ENCODE measurements at places on chromosomes 13 and 19.

DNA sequence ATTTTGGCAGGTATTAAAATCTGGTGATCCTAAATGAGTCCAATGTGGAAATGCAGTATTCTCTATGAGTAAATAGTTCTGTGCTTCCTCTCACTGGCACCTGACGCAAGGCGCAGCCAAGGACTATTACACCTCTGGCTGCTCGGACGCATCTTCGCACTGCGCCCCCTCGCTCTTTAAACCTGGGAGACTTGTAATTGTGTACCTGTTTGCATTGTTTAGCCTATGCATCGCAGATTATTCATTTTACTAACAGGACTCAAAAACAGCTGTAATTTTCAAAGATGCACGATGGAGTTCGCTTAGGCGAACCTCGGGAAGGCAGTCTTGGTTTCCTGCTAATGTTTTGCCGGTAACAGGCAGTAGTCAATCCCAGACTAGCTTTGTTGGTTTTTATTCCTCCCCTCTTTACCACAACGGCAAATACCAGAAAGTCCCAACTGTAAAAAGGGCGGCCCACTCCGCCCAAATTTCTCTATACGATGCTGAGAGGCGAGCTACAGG, 113.2 kb downstream of the KCNRG start:
- DNase-seq, result no peak

GRCh38 chr13:75038393-75039113, 443.4 kb downstream of the TBC1D4 start:
- DNase-seq, result no peak

DNA sequence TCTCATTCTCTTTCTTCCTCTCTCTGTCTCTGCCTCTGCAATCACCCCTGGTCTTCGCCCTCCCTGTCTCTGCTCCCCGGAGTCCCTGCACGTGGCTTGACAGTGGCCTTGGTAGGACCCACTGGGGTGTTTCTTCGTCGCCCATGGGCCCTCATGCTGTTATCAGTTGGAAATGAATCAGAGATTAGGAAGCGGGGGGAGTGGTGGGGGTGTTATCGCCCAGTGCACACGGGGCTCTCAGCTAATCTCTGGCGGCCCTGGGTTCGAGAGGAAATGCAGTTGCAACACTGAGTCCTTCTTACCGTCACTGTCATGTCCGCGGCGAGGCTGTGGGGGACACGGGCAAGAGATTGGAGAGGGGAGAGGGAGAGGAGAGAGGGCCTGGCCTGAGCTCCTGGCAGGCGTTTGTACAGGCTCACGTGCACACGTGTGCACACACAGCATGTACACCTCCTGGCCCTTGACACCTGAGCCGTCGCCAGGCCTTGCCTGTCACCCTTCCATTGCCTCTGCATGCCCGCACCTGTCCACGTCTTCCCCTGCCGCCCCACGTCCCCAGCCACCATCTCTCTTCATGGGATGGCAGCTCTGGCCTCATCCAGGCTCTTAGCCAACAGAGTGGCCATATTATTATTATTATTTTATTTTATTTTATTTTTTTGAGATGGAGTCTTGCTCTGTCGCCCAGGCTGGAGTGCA, 37.8 kb upstream of the SLC7A10 start:
- DNase-seq, result no peak

GRCh38 chr19:11197291-11198174, at the start of gene KANK2:
Gene KANK2 (minus strand): TSS chr19:11197545. CDS start chr19:11194511, 3,034 bp downstream.
- DNase-seq, result peak; percentile 94

GRCh38 chr13:23799945-23800344, 89.3 kb downstream of the MIPEP start:
- DNase-seq, result no peak

DNA sequence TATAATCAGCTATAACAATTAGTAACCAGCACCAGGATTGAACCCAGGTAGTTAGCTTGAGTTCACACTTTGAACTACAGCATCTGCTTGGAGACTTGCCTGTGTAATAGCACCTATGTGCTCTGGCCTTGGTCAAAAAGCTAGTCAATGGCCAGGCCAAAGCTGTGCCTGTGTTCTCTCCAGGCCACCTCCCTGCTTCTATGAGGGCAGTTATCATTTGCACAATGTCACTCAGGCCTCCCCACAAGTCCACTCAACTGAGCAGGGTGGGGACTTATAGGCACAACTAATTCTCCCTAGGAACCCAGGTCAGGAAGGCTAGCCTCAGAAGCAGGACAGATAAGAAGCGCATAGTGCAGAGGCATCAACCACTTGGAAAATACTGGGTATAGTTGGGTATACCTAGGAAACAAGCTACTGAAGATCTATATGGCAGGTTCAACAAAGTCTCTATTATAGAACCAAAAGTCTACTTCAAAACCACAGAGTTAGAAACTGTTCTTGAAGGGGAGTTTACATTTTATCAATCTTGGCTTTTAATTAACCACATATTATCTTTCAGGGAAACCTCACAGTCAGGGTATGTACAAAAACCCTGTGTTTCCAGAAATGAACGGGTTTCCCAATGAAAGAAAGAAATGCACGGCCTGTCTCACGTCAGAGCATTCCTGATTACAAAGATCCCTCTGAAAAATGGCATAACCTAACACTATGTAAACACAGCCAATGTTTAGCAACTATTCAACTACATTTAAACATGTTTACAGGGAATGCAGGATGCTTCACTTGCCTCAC, 140.9 kb downstream of the ABCC4 start:
- DNase-seq, result no peak

DNA sequence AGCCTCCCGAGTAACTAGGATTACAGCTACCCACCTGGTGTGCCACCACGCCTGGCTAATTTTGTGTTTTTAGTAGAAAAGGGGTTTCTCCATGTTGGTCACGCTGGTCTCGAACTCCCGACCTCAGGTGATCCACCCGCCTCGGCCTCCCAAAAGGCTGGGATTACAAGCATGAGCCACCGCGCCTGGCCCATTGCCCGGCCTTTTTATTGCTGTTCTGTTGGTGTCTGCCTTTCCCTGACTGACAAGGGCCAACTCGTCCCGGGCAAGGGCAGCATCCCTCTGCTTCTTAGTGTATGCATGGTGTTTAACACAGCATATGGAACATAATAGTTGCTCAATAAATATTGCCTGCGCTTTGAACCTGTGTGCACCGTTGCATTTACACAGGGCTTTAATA, 6.2 kb upstream of the RETN start:
- no peak for DNase-seq

DNA sequence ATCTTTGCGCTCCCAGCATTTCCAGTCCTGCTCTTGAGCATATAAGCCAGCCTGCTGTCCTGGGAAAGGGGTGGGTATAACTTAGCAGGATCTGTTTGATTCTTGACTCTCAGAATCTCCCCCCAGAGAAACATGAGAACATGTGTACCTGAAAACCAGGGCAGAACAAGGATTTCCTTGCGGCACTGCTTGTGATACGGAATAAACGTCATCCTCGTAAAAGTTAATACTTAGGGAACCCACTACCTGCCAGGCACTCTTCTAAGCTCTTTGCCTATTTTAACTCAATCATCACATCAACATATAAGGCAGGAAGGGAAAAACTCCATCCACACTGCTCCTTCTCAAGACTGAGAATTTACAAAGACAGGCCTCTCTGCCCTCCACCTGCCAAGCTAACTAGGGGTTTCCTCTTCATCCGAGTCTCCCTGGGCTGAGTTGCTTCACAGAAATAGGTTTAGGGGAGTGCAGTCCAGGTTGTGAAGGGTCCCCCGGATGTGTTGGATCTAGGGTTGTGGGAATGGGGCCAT, 1.1 kb downstream of the ZNF653 start:
- no peak for DNase-seq

DNA sequence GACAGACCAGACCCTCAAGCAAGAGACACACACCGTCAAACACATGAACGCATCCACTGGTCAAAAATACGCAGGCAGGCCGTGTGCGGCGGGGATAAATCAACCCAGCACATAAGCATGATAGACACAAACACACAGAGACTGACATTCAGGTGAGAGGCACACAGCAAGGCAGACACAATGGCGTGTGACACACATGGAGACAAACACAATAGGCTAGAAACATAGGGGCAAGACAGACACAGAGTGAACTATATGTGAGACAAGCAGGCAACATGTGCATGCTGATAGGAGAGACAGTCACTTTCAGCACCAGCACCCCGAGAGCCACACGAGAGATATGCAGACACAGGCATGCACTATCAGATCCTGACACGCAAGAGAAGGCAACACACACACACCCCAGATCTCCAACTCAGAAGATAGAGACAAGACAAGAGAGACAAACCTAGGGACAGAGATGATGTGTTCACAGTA, 6.9 kb upstream of the JUNB start:
- no peak for DNase-seq

DNA sequence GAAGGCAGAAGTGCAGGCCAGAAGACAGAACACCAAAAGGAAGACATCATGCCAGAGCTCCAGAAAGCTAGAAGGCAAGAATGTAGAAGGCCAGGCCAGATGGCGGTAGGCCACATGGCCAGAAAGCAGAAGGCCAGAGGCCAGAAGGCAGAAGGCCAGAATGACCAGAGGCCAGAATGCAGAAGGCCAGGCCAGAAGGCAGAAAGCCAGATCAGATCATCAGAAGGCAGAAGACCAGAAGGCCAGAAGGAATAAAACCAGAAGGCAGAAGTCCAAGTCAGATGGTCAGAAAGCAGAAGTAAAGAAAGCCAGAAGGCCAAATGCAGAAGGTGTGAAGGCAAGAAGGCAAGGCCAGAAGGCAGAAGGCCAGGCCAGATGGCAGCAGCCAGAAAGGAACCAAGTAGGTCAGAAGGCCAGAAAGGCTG, 185.0 kb downstream of the TUBA3C start:
- no peak for DNase-seq

DNA sequence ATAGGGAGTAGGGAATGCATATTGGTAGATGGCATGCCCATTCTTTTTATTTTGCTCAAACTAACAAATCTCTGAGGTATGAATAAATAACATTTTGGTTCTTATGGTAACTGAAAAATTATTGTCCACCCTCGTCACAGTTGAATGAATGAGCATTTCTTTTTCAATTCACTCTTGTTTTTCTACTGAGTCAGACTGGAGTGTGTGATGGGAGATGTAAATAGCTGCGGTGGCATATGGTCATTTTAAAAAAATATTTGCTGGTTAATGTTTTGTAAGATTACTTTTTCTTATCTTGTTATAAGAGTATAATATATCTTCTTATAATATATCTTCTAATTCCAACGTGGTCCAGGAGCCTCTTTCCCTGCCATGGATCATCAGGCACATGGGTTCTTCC, 586.5 kb downstream of the SLITRK5 start:
- no peak for DNase-seq

- DNase-seq, result no peak
These were observed 8.7 kb downstream of the CILP2 start for GRCh38 chr19:19546751-19547162.

DNA sequence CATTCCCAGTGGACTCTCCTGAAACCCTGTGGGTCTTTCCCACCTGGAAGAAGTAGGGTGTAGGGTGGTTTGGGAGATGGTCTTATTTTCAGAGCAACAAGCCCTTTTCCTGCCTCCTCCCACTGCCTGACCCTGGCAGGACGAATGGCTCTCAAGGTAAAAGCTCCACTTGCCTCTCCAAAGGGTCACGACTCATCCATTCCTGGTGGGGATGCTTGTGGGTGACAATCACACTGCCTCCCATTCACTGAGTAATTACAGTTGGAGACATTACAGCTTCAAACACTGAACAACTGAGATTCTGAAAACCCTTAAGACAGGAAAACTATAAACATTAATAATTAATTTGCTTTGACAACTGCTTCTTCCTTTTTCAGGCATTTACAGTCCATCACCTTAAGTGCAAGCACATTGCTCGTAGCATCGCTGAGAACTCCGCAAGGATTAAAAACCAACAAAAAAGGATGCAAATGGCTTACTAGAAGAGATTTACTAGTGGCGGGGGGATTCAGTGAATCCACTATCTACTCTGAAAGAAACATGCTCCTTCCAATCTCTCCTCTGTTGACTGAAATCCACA, 199.6 kb upstream of the IRS2 start:
- no peak for DNase-seq

- DNase-seq, result no peak
These were observed 5.8 kb downstream of the TEAD2 start for GRCh38 chr19:49356382-49356781.

DNA sequence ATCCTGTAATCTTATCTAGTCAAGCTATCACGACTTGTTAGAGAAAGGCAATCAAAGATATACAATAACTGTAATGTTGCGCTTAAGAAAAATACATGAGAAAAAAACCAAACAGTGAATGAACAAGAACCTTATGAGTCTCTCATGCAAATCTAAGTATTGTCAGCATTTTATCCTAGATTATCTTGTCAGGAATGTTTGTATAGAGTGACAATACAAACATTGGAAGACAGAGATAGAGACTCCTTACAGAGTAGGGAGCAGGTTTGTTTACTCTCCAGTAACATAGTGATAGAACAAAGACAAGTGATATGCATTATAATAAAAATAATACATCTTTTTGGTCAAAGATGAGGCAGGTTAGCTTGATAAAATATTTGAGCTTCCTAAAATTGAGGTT, 444.8 kb downstream of the SLITRK5 start:
- DNase-seq, result no peak

DNA sequence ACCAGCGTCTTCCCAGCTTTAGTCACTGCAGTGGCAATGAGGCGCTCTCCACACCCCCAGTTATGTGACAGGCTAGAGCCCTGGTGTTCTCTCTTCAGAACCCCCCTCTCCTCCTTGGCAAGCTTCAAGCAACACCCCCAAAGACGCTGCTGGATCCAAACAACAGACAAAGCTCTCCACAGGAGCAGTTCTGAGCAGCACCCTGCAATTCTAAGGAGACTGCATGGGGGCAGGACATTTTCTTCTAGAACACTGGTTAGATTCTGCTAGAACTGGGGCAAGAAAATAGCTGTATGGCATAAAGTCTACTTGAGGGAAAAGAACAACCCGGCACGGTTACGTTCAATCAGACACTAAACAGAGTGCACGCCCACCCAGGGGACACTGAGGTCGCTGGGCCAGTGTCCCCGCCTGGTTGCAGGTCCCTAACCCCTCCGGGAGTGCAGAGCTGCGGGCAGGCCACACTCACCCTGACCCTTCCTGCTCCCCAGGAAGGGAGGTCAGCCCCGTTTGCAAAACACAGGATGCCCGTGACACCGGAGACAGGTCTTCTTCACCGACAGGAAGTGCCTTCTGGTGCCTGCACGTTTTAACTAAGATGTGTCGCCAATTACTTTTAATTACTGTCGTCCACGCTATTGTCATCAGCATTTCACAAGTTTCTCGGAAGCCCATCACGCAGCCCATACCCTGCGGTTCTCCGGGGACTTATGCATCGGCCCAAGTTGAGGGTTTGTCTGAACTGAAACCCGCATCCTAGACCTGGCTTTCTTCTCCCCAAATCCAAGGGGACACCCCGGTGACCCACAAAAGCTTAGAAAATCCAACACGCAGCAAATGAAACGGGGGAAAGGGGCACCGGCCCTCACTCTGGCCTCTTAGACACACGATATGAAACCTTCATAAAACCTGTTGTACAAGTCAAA, 943 bp downstream of the GJB6 start:
- no peak for DNase-seq

Measured in 8988T (cell line).